Occipital lobe (tissue), 3 donors: ENCODE measurements at places on chromosomes 1 and 21. TPM values are rescaled to one million over a fixed set of nuclear protein-coding genes. Genes with fewer than 3 reads are reported as not detected.

Gene SLC35F3
- 0.78 TPM for total RNA-seq

DNA sequence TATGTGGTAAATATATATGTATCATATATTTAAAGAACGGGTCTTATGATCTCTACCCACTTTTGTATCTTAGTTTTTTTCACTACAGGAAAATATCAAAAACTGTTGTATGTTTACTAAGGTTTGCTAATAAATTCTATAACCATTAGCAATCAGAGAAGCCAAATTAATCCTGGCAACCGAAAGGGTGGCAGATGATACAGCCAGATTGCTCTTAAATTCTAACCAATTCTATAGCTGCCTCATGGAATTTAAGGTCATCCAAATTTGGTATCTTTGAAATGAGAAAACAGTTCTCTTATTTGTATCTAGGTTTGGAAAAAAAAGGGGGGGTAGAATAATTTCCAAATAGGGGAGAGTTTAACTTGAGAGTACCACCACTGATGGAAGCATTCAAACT is 591.2 kb downstream of the SMYD3 start:
- no peak for DNase-seq

Gene IL10RB
- total RNA-seq = 10.3 TPM

- no peak for DNase-seq
Observed at GRCh38 chr21:15080526-15080925, 15.7 kb upstream of the NRIP1 start.

Gene LAX1
- not detected for total RNA-seq
